ENCODE measurements at places on chromosomes 12 and 14. TPM values are rescaled to one million over a fixed set of nuclear protein-coding genes. Genes with fewer than 3 reads are reported as not detected.
A peak's percentile ranks its signal among the peaks of the same experiment; 100 is the strongest.

DNA sequence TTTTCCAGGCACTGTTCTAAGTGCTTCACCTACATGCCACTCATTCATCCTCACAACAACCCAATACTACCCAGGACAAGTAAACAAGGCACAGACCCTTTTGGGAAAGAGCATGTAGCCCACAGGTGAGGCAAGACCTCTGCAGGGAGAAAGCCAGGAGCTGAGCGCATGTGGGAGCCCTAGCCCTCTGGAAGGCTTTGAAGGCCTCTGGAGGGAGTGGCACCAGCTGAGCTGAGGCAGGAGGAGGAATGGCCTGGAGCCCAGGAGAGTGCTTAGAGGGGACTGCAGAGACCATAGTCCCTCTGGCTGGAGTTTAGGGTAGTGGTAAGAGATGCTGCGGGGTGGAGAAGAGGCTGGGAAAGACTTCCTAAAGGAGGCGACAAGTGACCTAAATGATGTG, 516.5 kb downstream of the FUT8 start:
- H3K4me1 ChIP-seq: peaks cover 3% of the 10 kb centered on the region
- no peaks in the 10 kb centered on the region for H3K36me3 ChIP-seq
- H3K27me3 ChIP-seq: no peaks in the 10 kb centered on the region

GALNT8 gene
- 0.61 TPM for total RNA-seq

- peaks cover 9% of the 10 kb centered on the region for H3K4me1 ChIP-seq
- peaks cover 48% of the 10 kb centered on the region for H3K27me3 ChIP-seq
- DNase-seq: no peak
- no peaks in the 10 kb centered on the region for H3K36me3 ChIP-seq
These were observed at the start of gene CEP170B for GRCh38 chr14:104865081-104865630. Gene CEP170B, plus strand, starts transcription at chr14:104865268. Its CDS starts 3,183 bp downstream, at chr14:104868451.

AJUBA gene
- 14.4 TPM for total RNA-seq

GRCh38 chr12:108143144-108143543, 14.1 kb downstream of the WSCD2 start:
- H3K4me3 ChIP-seq: no peak overlapping the region
- DNase-seq: no peak
- no peaks in the 10 kb centered on the region for H3K27me3 ChIP-seq
- no peaks in the 10 kb centered on the region for H3K4me1 ChIP-seq

POTEM gene
- total RNA-seq: not detected

DNA sequence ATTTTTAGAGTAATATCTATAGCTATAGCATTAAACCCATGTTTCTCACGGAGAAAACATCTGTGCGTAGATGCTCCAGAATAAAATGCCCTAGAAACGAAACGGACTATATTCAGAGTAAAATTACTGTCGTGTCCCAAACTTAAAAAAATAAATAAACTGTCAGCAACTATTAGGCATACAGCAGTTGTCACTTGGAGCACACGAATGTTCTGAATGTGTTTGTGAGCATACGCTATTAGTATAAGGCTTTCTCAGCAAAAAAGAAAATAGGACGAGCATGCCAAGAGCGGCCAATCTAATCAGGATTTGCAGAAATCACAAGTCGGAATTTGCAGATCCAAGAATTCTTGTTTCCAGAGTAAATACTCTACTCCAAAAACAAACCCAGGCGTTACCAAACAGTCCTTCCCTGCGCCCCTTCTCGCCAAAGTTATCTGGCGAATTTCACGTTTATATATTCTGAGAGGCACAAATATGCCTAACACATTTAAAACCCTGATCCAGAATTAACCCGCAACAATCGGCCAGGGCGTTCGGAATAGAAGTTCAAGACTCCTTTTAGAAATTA, 836 bp downstream of the PTPN21 start:
- H3K4me1 ChIP-seq: peaks cover 17% of the 10 kb centered on the region
- H3K27ac ChIP-seq: no peak overlapping the region
- DNase-seq: no peak
- peak overlapping the region; percentile 49 for H3K4me3 ChIP-seq
- no peaks in the 10 kb centered on the region for H3K36me3 ChIP-seq

GRCh38 chr12:103269946-103270345, 225.8 kb downstream of the C12orf42 start:
- H3K4me3 ChIP-seq: no peak overlapping the region
- H3K27me3 ChIP-seq: no peaks in the 10 kb centered on the region
- H3K27ac ChIP-seq: no peak overlapping the region
- H3K4me1 ChIP-seq: no peaks in the 10 kb centered on the region
- DNase-seq: no peak

DNA sequence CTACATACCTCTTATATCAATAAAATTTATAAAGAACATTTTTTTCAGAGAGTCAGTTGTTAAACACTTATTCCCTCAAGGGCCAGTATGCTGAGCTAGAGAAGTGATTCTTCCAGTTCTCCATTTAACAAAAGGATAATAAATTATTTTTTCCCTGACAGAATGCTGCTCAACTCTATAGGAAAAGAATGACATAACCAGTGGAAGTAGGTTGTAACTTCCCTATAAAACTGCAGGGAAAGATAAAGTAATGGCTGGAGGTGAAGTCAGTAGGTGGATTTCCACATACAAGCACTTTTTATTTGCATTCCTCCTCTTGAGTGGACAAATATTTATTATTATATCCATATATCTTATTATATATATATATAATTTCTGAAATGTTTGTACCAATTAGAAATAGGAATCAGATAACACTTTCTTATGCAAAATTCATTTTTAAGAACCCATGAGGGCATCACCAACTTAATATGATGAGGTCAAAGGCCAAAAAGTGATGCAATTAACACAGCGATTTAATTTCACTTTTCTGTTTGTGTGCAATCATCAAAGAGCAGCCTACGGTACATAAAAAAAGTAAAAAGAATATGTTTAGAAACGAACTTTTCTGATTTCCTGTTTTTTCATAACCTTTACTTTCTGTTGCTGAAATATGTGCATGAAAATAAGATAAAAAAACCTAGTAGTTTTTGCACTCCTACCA, 175.3 kb downstream of the PRKD1 start:
- no peaks in the 10 kb centered on the region for H3K27me3 ChIP-seq
- H3K4me3 ChIP-seq: no peak overlapping the region
- DNase-seq: no peak
- no peaks in the 10 kb centered on the region for H3K36me3 ChIP-seq

Measured in thymus (tissue), 14 donors.